Psoas muscle (tissue), 8 donors: ENCODE measurements at places on chromosomes 11 and 22. TPM values are rescaled to one million over a fixed set of nuclear protein-coding genes. Genes with fewer than 3 reads are reported as not detected.

The ARHGAP20 gene
- polyA plus RNA-seq, result 1.1 TPM

The ADM2 gene
- not detected for polyA plus RNA-seq

- no peak for DNase-seq
These were observed 393 bp downstream of the RELA start for GRCh38 chr11:65662247-65662798.

GRCh38 chr11:69210310-69211035, 54.7 kb downstream of the SMIM38 start:
- no peak for DNase-seq

- DNase-seq, result no peak
These were observed 75.9 kb downstream of the CADM1 start for GRCh38 chr11:115428306-115428705.

- peak; percentile 61 for DNase-seq
These were observed 144.6 kb downstream of the NECTIN1 start for GRCh38 chr11:119584193-119585042.
